ENCODE measurements at places on chromosomes 6 and 20.

DNA sequence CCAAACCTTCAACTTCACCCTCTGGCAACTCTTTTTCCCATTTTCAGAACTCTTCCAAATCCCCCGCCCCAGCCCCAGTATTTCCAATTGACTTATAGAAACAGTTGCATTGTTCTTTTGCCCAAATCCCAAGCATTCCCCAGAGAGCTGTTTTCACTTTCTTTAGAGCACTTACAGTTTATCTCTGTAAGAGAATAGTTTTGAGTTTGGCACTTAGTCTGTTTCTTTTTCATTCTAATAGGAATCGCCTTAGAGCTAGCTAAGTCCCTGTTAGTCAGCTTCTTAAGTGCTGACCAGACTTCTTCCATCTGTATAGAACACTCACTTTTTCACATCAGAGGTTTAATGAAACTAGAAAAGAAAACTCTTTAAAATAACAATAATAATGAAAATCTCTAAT lies 374.2 kb upstream of the FLRT3 start:
- no peak for DNase-seq

GRCh38 chr6:107079429-107079828 lies 35.9 kb downstream of the BEND3 start:
- DNase-seq, result peak; percentile 24

DNA sequence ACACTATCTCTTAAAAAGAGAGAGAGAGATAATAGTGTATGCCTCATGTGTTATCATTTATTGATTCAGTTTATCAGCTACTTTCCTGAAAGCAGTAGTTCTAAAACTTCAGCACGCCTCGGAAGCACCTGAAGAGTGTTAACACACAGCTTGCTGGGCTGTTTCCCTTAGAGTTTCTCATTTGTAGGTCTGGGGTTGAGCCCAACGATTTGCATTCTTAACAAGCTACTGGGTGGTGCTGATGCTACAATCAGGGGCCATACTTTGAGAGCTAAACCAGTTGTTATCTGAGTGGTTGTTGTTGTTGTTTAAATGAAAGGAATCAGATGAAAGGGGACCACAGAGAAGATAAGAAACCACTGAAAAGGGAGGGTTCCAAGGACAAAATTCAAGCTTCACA lies 32.6 kb downstream of the SIM1 start:
- no peak for DNase-seq

- DNase-seq, result peak; percentile 36
Measured at GRCh38 chr6:53975941-53976615, 135.2 kb upstream of the MLIP start.

- no peak for DNase-seq
Measured at GRCh38 chr20:995170-995569, 6.9 kb downstream of the RSPO4 start.

GRCh38 chr20:952196-952795 lies 36.2 kb upstream of the ANGPT4 start:
- no peak for DNase-seq

DNA sequence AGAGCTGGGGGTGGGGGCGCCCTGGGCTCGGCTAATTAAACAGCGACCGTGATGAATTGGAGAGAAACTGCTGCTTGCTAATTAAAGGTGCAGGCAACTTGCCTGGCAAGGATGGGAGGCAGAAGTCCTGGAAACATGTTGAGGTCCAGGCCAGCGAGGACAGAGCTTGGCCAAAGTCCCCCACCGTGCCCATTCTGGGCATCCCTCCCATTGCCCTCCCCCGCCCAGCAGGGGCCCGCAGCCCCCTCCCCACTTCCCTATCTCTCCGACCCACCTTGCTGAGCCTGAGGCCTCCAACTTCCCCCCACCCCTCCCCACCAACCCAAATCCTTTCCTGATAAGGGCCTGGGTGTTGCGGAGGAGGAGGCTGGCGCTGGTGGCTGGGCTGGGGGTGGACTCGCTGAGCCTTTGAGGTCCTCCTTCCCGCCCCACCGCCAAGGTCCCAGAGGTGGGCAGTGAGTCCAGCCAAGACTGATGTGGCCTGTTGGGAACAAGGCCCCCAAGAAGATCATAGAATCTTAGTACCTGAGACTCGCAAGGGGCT lies 23.3 kb downstream of the C20orf203 start:
- no peak for DNase-seq

- DNase-seq, result no peak
Measured at GRCh38 chr6:134458857-134459657, 141.1 kb upstream of the SGK1 start.

DNA sequence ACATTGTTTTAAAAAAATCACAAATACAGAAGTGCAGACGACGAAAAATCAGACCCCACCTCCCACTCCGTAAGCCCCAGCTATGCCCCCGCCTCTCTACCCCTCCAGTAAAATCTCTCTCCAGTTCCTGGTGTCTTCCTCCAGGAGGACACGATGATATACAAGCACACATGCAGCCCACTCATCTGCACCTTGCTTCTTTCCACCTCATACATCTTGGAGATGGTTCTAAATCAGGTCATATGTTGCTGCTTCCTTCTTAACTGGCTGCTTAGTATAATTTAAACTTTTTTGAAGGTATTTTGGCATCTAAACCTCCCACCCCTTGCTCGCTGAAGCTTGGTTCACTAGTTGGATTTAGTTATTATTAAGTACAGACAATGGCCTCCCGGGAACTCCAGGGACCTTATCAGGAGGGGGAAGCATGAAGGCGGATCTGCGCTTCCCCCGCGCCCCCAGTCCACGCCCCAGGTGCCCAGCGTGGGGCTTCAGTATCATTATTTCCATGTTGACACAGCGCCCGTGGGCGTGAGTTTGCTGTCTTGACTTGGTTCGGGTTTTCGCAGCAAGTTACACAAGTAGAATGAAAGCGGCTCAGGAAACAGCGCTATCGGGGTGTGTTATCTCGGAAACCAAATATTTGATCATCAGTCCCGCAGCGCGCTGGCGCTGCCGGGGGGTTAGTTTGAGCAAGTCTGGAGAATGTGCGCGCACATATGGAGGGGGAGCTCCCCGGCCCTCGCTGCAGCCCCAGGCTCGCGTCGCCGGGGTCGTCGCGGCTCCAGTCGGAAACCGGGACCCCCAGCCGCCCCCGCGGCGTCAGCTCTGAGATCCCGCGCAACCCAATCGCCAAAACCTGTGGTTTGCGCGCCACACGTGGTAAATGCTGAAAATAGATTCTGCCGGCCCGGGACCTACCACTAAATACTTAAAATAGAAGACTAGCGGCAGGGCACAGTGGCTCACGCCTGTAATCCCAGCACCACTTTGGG lies 2.3 kb downstream of the BMP7 start:
- no peak for DNase-seq

- peak; percentile 45 for DNase-seq
Measured at GRCh38 chr20:11797156-11797555, 120.5 kb upstream of the BTBD3 start.

DNA sequence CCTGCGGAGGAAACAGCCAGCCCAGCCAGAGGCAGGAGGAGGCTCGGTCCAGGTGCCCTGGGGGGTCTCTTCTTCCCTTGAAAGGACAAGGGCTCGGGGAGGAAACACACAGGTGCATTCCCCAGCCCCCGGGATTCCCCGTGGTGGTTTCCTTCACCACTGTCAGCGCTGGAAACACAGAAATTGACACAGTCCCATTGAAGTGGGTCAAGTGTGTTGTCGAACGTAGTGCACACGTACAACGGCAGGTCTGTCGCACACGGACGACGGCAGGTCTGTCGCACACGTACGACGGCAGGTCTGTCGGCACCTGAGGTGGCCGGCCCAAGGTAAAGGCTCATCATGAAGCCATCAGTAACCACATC lies 80.9 kb downstream of the DLL1 start:
- no peak for DNase-seq

GRCh38 chr6:17505062-17505476 lies 95.0 kb upstream of the FAM8A1 start:
- peak; percentile 26 for DNase-seq

DNA sequence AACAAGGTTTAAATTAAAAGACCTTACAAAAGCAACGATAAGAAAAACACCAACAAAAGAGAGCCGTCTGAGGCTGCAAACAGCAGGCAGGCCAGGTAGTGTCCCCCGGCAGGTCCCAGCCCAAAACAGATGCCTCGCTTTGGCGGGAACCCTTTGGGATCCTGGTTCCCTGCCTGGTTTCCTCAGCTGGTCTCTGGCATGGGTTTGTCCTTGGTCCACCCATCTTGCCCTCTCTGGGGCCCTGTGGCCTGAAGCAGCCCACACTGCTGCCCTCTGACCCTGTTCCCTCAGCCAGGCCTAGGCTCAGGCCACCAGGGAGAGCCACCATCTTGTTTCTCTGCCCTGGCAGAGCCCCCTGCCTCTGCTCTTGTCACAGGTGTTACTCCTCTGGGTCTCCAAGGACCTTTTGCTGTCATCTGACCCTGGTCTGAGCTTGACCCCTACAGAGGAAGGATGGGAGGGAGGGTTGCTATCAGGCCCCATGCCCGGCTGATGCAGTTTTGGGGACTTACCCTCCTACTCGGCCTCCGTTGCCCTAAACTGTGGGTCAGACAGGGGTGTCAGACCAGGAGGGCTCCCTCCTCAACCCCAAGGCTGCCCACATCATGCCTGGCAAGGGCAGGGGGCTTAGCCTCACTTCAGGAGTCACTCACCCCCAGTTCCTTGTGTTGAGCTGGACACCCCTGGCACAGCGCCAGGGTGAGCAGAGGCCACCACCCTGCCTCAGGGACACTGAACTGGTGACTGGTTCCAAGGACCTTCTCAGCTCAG lies 30.6 kb upstream of the GRM4 start:
- no peak for DNase-seq

GRCh38 chr6:32830936-32831335 lies 7.6 kb downstream of the TAP2 start:
- DNase-seq, result no peak

DNA sequence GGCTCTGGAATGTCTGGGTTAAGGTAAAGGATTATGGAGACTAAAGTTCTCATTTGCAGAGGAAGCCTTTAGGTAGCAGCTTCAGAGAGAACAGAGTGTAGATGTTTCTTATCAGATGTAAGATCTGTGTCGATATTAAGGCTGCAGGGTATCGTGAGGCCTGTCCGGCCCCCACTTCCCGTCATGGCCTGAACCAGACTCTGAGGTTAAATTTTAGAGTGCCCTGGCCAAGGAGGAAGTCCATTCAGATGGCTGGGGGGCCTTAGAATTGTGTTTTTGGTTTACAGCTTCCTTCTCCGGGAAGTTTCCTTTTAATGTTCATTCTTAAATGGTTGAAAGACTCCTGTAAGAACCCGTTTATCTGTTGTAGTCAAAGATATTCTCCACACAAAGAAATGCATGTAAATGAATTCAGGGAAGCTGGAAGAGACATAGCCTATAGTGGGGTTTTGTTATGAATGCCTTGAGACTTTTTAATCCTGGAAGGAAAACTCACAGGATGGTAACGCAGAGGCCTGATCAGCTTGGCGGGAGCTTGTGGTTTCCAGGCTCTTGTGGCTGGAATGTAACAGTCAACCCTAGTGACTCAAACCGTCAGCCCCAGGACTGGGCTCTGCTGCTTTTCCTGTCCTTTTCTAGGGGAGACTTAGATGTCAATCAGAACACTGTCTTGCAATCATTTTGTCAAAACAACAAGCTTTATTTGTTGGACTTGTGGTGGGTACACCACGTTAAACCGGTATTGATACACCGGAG lies 34.7 kb downstream of the KIF25 start:
- peak; percentile 85 for DNase-seq

DNA sequence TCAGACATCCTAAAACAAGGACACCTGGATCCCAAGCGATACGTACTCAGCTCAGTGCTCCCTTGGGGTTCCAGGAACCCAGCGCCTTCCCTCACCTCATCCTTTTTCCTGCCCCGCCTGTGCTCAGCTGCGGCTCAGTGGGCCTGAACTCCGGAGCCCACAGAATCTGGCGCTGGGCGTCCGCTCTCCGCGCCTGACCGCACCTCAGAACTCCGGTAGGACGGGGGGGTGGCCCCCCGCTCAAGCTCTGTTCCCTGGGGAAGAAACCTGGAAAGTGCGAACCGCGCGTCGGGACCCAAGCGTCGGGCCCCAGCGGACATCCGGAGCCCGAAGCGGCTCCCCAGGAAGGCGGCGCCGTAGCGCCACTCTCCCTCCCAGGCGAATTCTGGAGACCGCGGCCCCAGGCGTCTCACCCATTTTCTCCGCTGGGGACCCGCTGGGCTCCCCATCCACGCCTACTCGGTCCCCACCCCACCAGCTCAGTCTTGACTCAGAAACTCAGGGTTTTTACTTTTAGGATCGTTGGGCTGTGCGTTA lies 336 bp upstream of the LY6G5C start:
- peak; percentile 50 for DNase-seq

- no peak for DNase-seq
Measured at GRCh38 chr6:22638320-22638719, 69.0 kb downstream of the HDGFL1 start.

DNA sequence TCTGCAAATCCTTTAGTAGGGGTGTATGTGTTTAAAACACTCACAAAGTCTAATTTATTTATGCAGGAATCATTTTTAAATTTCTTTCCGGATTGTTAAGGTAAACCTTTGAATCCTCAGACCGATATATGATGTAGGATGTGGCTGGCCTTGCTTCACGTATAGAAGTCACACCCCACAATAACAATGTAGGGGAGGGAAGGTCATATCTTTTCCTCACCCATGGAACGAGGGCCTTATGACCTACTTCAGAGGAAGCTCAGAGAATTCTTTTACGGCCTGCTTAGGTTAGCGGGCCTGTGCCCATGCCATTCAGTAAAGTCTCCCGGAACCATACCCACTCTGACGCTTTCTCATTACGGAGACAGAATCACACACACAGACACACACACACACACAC lies 102.9 kb downstream of the MAP3K7 start:
- no peak for DNase-seq

GRCh38 chr20:43456809-43457639 lies 672 bp upstream of the SRSF6 start:
- peak; percentile 93 for DNase-seq

DNA sequence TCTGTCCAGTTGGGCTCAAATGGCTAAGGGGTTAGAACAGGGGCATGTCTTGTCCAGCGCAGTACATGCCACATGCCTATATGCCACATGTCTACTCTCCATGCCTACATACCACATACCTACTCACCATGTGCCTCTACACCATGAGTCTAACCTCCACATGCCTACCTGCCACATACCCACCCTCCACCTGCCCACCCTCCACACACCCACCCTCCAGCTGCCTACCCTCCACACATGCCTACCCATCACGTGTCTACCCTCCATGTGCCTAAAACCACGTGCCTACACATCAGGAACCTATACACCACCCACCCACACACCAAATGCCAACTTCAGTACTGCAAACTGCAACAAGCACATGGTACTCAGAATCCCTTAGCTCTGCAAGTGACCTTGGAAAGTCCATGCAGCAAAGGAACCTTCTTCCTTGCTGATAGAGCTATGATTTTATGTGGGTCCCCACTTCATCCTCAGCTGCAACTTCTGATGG lies 113.0 kb upstream of the CST7 start:
- no peak for DNase-seq

DNA sequence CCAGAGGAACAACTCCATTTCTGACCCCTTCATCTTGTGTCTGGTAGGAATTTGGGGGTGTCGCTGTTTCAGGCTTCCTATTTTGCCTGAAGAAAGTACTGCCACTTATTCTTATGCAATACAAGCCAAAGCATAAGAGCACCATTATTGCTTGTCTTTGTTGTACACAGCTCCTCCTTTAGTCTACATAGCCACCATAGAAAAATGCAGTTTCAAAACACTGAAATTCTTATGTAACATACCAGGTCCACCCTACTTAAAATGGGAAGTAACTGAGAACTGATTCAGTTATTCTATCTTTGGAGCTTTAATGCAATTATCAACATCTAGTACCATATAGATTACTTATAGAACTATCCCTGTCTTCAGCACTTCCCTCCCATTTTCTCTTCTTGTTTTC lies 255.5 kb downstream of the ARHGAP18 start:
- DNase-seq, result no peak

- no peak for DNase-seq
Measured at GRCh38 chr20:23157734-23158133, 71.6 kb upstream of the CD93 start.

All from fibroblast of skin of back (primary cell).